ENCODE measurements at places on chromosomes 4 and X.

DNA sequence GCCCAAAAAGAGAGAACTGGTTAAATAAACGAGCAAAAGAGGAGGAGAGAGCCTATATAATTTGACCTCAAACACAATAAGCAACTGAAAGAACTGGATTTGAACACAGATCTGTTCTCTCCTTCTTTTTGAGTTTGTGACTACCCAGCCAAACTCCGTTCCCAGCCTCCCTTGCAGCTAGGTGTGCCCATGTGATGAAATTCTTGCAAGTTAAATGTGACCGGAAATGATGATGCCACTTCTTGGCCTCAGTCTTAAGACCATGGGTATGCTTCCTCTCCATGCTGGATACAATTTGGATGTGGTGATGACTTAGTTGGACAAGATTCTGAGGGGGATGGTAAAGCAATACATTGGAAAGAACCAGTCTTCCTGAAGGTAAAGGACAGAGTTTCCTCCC lies 204.1 kb downstream of the PTTG2 start:
- ATAC-seq, result no peak

DNA sequence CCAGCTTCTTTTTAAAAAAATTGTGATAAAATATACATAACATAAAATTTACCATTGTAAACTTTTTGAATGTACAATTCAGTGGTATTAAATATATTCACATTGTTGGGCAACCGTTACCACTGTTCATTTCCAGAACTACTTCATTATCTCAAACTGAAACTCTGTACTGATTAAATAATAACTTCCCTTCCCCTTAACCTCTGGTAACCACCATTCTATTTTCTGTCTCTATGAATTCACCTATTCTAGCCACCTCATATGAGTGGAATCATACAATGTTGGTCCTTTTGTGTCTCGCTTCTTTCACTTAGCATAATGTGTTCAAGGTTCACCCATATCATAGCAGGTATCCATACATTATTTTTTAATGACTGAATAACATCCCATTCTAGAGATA lies 8.3 kb downstream of the GPR50 start:
- no peak for ATAC-seq

- peak; percentile 82 for ATAC-seq
Observed at GRCh38 chr4:40555176-40555900, 74.3 kb downstream of the RBM47 start.

- ATAC-seq, result no peak
Observed at GRCh38 chr4:77432717-77433417, 172.8 kb upstream of the CXCL13 start.

- no peak for ATAC-seq
Observed at GRCh38 chr4:17788956-17789355, 7.5 kb upstream of the FAM184B start.

DNA sequence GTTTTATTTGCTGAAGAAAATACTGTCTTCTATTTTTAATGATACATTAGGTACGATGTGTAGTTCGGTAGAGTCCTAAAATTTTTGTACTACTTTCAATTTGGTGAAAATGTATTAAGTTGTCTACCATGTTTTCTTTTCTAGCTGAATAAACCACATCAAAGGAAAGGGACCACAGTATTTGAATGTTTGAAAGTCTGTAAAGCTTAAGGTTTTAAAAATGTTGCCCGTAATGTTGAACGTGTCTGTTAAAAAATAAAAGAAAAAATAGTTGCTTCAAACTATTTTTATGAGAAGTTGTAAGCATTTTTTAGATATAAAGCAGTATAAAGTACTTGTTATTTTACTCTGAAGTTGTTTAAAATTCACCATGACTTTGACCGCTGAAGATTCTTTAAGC lies 3.2 kb downstream of the CDKN2AIP start:
- ATAC-seq, result no peak

GRCh38 chr4:95093936-95094929 lies 336.5 kb downstream of the BMPR1B start:
- no peak for ATAC-seq

DNA sequence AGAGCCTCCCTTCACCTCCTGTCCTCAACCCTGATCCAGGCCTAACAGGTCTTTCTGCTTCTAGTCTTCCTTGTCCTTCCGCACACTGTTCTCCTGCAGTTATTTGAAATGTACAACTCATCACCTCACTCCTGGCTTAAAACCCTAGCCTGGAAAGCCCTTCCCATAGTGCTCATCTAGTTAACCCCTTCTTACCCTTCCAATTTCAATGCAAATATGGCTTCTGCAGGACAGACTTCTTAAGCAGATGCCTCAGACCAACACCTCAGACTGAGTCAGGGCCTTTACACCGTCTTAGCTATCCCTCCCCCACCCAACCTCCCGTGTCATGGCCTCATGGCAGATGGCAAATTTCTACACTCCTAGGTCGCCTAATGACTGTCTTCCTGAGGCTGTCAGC lies 130.4 kb downstream of the BCOR start:
- peak; percentile 82 for ATAC-seq

DNA sequence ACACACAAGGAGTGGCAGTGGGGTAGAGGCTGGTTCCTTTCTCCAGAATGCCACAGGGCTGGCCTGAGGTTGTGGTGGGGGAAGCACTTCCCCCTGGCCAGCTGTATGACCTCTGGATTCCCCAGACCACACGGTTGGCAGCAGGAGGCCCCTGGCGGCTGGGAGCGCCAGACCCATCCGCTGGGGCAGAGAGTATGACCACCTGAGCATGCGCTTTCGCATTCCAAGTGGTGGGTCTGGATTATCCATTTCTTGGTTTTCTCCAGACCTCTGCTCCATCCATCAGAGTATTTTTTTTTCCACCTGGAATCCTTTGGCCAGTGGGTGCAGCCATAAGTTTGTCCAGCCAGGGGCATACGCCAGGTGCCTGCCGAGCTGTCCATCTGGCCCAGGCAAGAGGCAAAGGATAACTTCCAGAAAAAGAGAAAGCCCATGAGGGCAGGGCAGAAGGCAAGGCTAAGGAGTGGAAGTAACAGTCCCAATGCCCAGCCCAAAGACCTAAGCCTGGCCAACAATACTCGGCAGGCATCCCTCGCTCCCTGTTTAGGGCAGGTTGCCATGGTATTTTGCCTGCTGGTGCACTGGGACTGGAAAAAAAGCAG lies 39.3 kb downstream of the NHSL2 start:
- no peak for ATAC-seq

DNA sequence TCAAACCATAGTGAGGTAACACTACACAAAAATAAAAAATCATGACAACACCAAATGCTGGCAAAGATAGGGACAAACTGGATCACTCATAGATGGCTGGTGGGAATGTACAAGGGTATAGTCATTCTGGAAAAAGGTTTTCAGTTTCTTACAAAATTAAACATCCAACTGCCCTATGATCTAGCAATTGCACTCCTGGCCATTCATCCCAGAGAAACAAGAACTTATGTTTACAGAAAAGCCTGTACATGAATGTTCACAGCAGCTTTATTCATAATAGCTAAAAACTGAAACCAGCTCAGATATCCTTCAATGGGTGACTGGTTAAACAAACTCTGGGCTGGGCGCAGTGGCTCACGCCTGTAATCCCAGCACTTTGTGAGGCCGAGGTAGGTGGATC lies 43.3 kb downstream of the NYX start:
- no peak for ATAC-seq

DNA sequence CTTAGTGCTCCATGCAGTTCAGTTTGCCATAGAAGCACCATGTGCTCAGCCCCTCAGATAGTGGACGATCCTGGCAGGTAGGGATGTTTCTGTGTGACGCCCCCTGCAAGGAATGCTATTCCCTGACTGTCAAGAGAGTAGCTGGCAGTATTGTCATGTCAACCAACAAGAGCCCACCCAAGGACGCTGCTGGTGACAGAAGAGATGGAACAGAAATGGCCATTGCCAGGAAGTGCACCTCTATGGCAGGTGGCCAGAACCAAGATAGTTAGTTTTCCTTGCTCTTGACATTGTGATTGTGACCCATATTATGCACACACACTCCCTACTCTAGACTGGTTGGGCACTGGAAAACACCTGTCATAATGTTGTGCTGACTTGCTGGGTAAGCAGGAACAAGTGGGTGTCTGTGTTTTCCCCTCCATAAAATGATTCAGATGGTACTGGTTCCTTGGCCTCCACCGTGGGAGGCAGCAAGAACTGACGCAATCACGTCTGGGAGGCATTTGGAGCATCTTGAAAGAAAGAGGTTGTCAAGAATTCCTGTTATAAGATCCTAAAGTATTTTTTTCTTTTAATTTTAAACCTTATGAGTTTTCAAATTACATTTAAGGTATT lies 507.9 kb downstream of the MID1IP1 start:
- peak; percentile 29 for ATAC-seq

GRCh38 chr4:177667687-177668086 lies 225.4 kb upstream of the AGA start:
- no peak for ATAC-seq

DNA sequence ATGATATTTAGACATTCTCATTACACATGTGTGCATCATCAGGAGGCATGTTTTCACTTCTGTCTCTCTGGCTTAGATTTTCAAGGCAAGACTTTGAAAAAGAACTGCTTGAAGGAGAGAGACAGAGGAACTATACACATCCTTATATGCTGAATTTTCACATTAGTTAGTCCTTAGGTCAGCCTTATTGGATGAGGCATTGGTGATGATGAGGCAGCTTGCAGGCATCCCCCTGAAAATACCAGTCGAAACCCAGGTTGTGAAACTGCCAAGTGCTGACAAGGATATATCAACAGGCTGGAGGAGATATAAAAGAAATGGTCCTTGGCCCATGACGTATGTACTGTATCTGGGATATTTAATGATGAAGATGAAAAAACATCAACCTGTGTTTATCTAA lies 297.2 kb upstream of the AADAT start:
- ATAC-seq, result no peak

DNA sequence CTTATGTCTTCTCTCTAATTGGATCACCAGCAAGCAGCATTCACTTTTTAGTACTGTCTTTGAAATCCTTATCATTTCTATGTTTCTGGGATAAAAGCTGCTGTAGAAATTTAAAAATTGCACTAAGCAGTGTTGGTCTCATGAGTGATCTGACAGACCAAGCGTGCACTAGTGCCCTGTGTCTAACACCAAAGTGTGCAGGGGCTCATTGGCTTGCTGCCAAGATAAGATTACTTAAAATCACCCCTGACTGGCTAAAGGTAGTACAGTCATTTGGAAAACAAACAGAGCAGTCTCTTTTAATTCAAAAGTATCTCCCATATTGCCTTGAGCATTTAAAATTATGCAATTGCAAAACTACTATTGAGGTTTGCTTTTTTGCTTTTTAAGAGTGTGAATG lies 304.6 kb downstream of the ARAP2 start:
- no peak for ATAC-seq

DNA sequence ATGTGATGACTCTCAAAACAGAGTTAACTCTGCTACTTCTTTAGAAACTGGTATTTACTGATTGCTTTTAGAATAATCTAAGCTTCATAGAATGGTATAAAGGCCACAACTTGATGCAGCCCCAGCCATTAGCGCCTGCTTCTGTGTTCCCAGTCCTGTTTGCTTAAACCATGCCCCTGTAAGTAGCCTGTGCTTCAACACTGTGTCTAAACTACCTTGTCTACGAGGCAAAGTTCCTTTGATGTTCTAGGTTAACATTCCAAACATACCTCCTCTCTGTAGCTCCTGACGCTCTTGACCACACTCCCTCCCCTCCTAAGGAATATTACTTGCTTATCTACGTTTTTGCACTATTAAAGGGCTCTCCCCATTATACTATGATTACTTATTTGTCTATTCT lies 352.5 kb upstream of the ADGRL3 start:
- no peak for ATAC-seq

- no peak for ATAC-seq
Observed at GRCh38 chrX:101785142-101785541, 125.5 kb upstream of the ARMCX2 start.

DNA sequence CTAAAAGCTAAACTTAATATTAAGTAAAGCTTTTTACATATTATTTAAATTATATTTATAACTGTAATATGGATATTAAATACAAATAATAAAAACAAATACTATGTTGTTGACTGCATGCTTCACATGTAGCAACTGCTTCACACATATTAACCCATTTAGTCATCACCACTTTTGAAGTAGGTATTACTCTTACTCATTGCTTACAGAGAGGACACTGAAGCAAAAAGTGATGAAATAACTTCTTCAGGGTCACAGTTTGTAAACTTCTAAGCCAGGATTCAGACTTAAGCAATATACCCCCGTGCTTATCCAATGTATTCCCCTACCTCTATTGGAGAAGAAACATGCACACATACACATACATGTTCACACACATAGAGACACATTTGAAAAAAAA lies 166.6 kb downstream of the DKK2 start:
- ATAC-seq, result no peak

DNA sequence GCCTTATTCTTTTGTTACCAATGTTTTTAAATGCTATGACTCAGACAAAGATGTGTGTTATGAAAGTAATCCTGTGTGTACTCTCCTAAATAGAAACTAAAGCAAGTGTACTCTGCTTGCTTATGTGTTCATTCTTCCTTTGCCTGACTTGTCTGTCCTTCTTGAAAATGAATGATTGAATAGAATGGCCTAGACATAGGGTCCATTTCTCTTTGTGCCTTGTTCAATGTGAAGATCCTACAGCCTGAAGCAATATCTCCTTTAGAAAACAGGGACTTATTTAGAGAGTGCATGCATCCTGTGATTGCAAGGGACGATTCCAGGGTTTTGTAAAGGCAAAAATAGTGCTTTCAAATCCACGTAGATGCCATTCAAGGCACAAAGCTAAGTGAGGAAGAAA lies 343.6 kb upstream of the TACR3 start:
- ATAC-seq, result no peak

- ATAC-seq, result peak; percentile 36
Observed at GRCh38 chrX:11890836-11891514, 132.9 kb downstream of the MSL3 start.

GRCh38 chr4:174218127-174218790 lies 65.2 kb downstream of the FBXO8 start:
- no peak for ATAC-seq

DNA sequence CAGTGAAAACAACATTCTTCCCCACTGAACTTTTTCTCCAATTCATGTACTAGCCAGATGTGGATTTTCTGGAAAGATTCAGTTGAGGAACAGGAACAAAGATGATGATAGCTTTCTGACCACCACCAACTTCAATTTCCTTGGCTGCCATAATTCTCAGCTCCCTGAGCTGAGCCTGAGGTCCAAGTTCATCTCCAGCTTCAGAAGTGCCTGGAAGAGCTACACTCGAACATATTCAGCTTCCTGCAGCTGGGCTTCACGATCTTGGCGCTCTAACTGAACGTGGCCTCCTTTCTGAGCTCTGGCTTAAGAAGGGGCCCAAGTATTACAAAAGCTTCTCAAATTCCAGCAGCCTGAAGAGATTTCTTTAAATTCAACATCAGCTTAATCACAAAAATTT lies 83.9 kb downstream of the QDPR start:
- no peak for ATAC-seq

DNA sequence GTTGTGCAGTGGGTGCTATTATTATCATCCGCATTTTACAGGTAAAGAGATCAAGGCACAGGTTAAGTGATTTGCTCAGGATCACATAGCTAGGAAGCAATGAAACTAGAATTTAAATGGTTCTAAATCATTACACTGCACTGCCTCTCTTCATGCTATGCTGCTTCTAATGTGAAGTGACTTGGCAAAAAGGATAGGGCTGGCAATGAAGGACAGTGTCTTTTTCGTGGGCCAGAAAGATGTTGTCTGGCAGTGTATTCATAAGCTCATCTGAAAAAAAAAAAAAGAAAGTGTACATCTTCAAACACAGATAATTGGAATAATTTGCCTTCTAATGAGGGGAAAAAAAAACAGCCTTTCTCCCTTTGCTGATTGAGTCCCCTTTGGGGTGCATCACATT lies 132.2 kb upstream of the FUNDC1 start:
- ATAC-seq, result no peak
